Stimulated activated CD8-positive, alpha-beta memory T cell treated with anti-CD3 and anti-CD28 coated beads, Interleukin-4, amount 100 ng/mL, for 4 hours (primary cell): ENCODE measurements at places on chromosomes 11 and 22.

GRCh38 chr11:106888386-106888785 is 129.9 kb downstream of the GUCY1A2 start:
- DNase-seq: no peak

GRCh38 chr22:46793497-46793896 is 31.0 kb downstream of the TBC1D22A start:
- DNase-seq: no peak

GRCh38 chr11:65428578-65429067 is 6.0 kb downstream of the NEAT1 start:
- DNase-seq: no peak

DNA sequence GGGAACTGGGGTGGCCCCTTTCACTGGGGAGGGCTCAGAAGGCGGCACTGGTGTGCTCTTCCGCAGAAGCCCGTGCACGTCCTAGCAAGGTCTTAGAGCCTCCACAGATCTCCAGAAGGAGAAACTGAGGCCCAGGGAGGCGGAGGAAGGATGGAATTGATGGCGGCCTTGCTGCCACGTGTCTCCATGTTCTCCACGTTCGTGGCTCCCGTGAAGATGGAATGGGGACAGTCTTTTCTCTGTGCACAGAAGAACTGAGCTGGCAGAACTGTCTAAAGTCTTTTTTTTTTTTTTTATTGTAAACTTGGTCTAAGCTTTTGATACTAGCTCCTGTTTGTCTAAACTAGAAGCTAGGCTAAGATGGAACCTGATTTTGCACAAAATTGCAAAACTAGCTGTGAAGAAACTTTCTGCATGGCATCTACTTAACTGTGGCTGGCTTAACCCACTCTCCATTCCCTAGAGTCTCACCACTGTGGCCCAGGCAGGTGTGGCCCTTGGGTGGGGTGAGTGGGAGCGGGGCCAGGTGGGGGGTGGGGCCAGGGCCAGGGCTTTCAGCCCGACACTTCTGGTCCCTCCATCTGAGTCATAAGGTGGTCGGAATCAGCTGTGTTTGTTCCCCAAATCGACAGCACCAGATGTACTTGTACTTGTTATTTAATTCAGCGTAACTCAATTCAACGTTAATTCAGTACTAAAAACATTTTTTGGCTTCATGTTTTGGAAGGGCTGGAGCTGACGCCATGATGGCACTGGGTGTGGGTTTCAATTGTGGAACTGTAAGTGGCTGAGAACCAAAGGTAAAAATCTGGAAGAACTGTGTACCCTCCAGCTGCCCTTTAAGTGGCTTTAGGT is 120.7 kb downstream of the MPPED1 start:
- DNase-seq: no peak

GRCh38 chr22:38176170-38176741 is 5.4 kb downstream of the PLA2G6 start:
- peak; percentile 43 for DNase-seq

GRCh38 chr11:73640592-73640991 is 5.8 kb upstream of the PLEKHB1 start:
- no peak for DNase-seq

- DNase-seq: no peak
Measured at GRCh38 chr11:81705283-81705682, 1028.4 kb downstream of the FAM181B start.

DNA sequence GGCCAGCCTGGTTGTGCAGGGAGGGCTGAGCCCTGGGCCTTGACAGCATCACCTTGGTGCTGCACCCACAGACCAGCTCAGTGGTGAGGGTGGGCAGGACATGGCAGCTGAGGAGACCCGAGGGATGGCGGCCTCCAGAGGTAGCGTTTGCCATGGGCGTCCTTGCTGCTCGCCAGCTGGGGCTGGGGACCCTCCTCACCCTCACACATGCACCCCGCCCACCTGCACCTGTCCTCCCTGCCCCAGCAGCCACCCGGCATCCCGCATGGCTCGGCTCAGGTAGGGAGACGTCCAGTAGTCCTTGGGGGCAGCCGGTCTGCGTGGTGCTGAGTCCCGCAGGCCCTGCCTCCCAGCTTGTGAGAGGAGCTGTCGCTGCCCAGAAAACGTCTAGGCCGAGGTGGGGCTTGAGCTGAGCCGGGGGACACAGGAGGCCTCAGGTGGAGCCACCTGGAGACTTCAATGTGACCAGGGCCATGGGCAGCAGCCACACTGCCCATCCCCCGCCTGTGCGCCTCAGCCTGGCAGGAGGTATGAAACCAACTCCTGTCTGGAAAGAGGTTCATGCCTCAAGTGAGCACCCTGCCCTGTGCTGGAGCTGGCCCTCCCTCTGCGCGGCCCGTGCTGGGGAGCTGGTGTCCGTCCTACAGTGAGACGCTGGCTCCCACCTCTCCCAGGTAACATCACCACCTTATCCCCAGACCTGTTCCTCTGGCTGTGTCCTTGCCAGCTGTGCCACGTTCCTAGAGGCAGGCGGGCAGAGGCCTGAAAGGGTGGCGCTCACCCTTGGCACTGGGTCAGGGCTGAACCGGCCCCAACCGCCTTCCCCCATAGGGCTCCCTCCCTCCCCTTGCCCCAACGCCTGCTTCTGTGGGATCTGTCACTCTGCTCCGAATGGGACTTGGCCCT is 3.3 kb upstream of the TRABD start:
- DNase-seq: no peak

GRCh38 chr11:57681168-57681567 is 13.3 kb downstream of the ZDHHC5 start:
- DNase-seq: no peak

DNA sequence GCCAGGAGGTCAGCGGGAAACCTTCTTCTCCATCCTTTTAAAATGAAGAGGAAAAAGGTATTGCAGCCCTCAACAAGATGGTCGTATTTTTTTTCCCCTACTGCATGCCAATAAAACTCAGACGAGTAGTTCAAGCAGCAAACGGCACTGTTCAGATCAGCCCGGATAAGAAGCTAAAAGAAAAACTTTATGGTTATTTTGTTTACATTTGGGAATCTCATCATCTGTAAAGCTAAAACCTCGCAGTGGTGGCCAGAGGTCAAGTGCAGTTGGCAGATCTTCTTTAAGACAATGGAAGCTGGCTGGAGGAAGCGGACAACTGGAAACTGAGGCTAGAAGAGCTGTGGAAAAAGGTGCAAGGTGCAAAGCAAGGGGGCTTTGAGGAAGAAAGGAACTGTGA is 31.0 kb upstream of the CHRM4 start:
- no peak for DNase-seq

DNA sequence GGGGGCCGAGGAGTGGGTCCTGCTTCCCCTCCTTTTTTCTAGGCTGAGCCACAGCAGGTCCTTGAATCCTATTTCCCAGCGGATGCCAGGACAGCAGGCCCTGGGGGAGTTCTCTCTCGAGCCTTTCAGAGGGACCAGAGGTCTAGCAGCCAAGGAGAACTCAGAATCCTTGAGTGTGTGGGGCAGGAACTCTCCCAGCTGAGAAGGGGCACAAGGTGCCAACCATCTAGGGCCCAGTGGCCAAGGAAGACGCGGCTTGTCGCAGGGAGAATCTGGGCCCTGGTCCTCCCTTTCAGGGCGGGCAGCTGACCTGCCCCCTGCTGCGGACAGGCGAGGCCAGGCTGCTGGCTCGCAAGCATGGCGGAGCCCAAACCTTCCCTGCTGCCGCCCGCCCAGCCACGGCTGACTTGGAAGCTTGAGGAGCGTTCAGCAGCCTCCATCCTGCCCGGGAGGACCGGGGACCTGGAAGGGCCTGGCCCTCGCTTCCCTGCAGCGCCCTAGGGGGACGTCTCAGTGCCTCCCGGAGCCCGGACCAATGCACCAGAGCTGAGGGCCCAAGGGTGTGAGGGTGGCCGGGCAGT is 972 bp upstream of the TSSC4 start:
- no peak for DNase-seq

DNA sequence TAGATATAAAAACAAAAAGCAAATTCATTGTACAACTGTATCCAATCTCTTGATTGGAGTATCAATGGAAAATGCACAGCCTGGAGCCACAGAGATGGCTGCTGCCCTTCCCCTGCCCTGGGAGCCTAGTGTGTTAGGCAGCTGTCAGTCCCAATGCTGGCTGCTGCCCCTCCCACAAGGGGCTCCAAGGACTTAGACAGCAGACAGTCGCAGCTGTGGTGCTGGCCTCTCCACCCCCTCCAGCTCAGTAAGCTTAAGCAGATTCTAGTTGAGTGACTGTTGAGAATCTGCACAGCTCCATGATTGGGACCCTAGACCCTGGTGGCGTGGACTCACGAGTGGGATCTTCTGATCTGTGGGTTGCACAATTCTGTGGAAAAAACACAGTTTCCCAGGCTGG is 1511.2 kb downstream of the FAM181B start:
- DNase-seq: no peak

GRCh38 chr11:12449961-12450715 is 72.8 kb downstream of the PARVA start:
- no peak for DNase-seq

- no peak for DNase-seq
Measured at GRCh38 chr22:40535642-40536041, 100.9 kb downstream of the MRTFA start.

- DNase-seq: no peak
Measured at GRCh38 chr11:2563213-2564007, 118.6 kb downstream of the KCNQ1 start.

DNA sequence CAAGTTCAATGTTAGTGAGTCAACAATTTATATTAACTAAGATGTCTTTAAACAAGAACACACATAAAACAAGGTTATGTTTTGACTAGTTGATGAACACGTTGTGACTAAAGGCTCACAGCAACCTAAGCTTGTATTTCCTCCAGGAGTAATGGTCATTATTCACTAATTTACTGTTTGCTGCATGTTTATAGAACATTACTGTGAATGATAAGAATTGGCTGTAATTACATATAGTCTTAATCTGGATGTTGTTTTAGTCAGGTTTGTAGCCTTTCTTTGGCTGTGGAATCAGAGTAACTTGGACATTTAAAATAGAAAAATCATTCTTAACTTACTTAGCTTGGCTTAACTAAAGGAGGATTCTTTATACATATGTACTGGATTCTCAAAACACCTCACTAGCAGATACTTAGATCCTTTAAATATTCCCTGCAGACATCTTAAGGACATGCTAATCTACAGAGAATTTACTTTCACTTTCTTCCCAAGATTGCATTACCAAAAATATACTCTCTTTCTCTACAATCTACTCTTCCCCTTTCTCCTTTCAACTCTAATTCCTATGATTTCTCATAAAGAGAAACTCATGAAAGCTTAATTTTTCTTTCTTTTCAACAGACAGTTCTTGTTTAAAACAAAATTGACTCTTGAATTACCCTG is 319.7 kb upstream of the CTSC start:
- DNase-seq: no peak

DNA sequence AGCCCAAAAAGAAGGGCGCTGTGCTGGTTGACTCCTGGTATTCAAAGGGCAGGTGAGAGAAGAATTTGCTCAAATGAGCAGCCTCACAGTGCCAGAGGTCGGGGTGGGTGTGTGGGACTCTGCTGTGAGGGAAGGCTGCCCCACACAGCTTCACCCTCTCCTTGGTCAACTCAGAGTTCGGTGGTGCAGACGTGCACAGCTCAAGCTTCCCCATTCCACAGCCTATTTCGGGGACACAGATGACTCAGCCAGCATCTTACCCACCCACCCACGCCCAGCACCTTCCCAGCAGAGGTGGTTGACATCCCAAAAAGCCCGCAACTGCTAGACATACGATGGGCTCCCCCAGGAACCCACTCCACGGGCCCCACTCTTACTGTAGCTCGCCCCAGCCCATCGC is 46.5 kb upstream of the CCND1 start:
- no peak for DNase-seq

- DNase-seq: no peak
Measured at GRCh38 chr22:47389201-47389600, 626.8 kb downstream of the TBC1D22A start.

GRCh38 chr22:47287516-47287915 is 525.1 kb downstream of the TBC1D22A start:
- no peak for DNase-seq

DNA sequence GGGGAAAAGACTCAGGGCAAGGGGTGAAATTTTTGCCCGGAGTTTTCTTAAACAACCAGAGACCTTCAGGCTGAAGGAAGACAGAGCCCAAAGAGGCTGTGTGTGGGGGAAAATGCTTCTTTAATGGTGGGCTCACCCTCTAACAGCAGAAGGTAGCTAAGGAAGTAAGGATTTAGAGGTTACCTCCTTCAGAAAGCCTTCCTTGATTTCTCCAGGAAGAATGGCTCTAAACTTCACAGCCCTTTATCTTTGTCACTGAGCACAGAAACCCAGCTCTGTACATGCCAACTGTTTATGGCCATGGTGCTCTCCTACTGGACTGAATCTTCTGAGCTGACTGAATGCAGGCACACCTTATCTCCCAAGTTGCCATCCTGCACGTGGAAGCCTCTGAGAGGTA is 196.0 kb downstream of the TENM4 start:
- DNase-seq: no peak

GRCh38 chr22:19930551-19931486 is 10.8 kb upstream of the COMT start:
- DNase-seq: no peak

DNA sequence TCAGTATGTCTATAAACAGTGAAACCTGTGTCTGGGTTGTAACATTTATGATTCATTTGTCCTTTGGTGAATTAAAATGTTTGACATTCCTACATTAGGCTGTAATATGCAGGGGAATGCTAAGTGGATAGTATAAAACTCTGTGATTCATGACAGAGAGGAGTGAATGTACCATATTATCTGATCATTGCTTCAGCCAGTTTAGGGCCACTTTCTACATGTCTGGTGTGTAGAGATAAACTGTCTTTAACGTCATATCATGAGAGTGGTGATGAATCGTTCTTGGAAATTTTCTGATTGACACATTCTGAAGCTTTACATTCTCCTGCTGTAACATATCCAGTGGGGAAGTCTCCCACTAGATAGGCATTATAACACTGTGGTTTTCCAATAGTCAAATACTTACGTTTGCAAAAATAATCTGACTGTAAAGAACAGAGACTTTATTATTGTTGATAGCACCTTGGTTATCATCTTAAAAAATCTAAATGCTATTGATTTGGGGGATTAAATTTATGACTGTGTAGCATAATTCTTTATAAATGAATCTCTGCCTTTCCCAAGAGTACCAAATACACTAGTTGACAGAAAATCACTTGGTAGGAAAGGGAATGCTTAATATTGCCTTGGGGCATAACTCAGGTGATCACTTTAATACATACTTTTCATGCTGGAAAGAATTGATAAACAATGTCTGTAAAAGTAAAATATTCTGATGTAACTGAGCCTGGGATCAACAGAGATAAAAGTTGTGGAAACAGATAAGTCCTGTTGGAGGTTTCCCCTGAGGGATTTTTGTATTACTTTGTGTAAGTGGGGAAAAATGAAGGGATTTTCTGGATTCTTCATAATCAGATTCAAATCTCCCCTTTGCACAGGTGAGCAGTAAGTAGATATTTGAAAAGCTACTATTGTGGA is 427.9 kb downstream of the JRKL start:
- no peak for DNase-seq
